ENCODE measurements at places on chromosomes 16 and 17.

DNA sequence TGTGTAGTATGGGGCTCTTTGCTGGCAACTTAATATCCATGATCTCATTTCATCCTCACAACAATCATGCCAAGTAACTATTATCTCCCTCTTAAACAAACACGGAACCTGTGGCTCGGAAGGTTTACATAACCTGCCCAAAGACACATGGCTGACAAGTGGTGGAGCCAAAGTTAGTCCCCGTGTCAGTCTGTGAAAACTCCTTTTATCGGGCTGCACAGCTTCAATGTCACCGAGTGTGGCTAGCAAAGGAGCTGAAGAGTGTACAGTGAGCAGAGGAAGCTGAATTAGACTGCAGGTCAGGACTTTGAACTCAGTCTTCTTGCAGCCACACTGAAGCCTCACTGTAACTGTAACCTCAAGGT, 80.3 kb downstream of the PARN start:
- no peak for DNase-seq

- no peak for DNase-seq
Observed at GRCh38 chr17:70929226-70929625, 759.9 kb downstream of the KCNJ2 start.

- no peak for DNase-seq
Observed at GRCh38 chr16:69111216-69111875, 5.9 kb downstream of the HAS3 start.

DNA sequence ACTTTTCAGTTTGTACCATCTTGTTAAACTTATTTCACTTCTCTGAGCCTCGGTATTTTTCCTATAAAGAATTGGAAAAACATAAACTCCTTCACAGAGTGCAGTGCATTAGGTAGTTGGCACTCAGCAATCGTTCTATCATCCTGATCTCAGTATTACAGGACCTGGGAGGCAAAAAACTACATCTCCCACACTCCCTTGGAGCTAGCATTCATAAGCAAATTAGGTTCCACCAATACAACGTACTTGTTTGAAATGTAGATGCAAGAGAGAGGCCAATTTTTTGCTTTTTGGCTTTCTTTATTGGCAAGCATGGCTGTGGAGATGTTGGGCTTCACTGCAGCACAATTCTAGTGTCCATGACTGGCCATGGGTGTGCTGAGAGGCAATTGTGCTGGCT, 285.2 kb downstream of the CA10 start:
- no peak for DNase-seq

DNA sequence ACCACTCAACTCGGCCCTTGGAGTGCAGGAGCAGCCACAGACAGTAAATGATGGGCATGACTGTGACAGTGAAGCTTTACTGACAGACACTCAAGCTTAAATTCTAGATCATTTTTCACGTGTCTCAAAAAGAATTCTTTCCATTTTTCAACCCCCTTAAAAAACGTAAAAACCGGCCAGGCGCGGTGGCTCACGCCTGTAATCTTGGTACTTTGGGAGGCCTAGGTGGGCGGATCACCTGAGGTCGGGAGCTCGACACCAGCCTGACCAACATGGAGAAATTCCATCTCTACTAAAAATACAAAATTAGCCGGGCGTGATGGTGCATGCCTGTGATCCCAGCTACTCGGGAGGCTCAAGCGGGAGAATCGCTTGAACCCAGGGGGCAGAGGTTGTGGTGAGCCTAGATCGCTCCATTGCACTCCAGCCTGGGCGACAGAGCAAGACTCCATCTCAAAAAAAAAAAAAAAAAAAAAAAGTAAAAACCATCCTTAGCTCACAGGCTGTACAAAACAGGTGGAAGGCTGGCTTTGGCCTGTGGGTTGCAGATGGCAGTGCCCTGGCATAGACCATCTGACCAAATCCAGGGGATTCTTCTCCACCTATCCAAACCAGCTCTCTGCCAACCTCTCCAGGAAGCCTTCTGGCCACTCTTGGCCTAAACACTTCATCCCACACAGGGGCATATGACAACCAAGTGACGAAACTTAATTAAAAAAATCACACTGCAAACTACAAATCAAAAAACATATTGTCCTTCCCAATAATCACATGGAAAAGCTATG, 18.3 kb downstream of the TBC1D16 start:
- DNase-seq, result no peak

DNA sequence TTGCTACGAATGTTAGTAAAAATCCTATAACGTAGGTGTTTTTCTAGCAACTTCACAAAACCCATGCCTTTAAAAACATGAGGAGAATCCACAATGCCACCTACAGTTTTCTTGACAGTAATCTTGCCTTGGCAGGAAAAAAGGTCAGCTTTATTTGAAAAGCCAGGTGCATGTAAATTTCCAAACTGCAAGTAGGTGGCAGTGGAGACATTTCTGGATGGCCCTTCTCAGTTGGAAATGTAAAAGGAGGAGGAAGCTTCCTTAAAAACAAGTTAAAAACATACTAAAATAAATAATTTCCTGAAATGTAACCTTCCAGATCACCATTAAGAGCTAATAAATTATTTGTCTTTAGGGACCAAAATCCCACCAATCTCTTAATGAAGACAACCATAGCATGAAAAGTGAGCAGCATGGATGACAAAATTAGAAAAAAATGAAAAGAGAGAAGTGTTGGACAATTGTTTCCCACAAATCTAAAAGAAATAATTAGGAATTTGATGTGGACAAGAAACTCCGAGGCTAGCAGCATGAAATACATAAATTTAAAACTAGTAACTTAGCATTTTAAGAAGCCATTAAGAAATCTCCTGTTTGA, 152.2 kb downstream of the SNX11 start:
- no peak for DNase-seq

GRCh38 chr17:77210331-77210730, 69.6 kb downstream of the SEC14L1 start:
- no peak for DNase-seq

DNA sequence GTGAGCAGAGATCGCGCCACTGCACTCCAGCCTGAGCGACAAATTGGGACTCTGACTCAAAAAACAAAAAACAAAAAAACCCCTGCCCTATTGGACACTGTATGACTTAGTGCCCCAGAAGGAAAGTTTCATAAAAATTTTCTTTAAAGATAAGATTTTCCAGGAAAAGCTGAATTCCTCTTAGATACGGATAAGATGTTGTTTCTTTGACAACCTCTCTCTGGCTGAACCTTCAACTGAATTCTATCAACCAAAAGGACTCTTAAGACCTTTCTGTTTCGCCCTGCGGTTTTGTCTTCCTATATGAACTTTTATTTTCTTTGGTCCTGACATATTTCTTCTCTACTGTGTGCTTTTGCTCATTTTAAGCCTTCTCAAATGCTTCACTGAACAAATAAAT, 35.8 kb downstream of the CPPED1 start:
- DNase-seq, result no peak

DNA sequence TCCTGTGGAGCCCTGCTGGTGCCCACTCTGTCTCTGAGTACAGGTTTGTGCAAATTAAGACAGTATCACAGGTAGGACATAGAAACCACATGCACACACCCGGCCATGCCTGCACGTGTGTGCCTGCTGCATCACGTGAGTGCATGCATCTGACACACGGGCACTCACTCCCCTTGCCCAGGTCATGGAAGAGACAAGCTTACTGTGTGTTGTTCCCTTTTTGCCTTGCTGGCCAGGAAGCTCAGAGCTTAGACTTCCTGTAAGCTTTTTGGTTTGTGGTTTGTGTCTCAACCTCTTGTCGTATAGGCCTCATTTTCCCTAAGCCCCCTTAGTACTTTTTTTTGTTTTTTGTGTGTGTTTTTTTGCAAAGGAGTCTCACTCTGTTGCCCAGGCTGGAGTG, 25.0 kb downstream of the ZNF469 start:
- no peak for DNase-seq

Measured in activated CD4-positive, alpha-beta T cell treated with anti-CD3 and anti-CD28 coated beads, Interleukin-2, amount 50 U/mL, for 1 hour (primary cell).